ENCODE measurements at places on chromosomes 12 and 14.

DNA sequence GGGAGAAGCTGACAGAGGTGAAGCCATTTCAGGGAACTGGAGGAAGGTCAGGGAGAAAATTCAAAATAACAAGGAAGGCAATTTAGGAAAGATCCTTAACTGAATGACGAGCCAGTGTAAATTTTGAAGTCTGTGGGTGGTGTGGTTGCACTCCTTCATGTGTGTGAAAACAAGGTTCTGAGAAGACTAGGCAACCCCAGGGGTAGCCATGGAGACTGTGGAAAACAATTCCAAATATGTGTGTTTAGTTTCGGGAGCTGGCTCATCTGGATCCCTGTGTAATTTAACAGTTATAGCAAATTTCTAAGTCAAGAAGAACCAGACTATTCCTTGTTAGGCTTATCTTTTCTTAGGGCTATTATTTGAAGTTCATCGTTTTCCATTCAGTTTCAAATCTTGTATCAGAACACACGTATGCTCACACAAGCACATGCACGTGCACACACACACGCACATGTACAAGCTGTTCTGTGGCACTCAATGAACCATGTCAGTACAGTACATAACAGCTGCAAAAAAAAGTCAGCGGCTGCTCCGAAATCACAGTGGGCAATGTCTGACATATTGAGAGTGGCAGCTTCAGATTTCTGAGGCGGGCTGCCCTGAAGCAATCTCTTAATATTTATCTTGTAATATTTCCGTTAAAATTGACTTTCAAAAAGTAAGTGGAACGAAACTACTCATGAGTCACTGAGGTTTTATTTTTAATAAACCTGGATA lies 411.2 kb downstream of the AEBP2 start:
- DNase-seq = no peak

DNA sequence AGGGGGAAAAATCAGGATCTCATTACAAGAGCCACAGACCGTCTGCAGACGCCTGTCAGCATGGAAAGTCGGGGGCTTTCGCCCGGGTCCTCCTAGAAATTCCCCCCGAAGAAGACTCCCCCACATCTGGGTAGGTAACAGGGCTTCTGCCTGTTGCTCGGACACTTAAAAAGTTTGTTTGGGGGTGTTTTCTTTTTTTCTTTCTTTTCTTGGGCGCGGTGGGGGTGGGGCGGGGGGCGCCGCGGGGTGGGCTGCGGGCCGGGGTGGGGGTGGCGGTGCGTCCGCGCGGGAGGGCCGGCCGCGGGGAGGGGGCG lies 358 bp downstream of the ELK3 start:
- DNase-seq = no peak

GRCh38 chr12:92582893-92583292 lies 119.9 kb upstream of the PLEKHG7 start:
- no peak for DNase-seq

DNA sequence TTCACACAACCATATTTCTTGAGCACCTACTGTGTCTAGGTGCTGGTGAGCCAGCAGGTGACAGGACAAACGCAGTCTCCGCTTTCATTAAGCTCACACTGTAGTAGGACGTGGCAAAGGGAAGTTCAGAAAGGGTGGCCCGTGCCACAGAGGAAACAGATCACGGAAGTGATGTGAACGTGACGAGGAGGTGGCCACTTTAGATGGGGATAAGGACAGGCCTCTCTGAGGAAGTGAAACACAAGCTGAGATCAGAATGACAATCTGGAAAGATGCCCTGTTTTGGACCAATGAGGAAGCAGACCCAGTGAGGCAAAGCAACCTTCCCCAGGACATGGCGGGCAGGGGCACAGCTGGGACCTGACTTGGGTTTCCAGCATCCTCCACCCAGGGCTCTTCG lies 127.4 kb upstream of the PRMT8 start:
- no peak for DNase-seq

DNA sequence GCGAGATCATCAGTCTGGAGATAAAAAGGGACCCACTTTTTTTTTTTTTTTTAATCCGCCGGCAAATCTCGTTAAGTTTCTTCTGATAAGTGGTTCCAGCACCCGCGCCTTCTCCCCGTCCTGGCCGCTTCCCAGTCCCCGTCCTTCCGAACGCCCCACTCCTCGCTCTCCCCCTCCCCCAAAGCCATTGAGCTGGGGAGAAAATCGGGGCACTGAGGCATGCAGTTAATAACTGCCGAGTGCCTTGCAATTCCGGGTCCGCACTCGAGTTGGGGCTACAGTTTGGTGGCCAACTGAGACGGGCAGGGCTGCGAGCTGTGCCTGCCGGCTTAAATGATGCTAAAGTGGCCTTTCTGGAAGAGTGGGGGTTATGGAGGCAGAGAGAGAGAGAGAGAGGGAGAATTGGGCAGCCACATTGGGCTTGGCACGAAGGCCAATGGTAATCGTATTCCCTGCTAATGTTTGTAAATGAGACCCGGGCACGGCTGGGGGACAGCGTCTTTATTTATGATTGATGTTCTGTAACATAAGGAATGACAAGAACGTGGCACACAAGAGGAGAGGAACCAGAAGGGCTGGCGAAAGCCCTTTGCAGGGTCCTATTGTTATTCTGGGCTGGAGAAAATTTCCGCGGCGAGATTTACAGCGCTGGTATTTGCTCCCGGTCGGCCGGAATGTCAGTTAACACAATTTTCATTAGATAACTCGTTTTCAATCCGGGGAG lies 115.4 kb upstream of the MYL2 start:
- no peak for DNase-seq

DNA sequence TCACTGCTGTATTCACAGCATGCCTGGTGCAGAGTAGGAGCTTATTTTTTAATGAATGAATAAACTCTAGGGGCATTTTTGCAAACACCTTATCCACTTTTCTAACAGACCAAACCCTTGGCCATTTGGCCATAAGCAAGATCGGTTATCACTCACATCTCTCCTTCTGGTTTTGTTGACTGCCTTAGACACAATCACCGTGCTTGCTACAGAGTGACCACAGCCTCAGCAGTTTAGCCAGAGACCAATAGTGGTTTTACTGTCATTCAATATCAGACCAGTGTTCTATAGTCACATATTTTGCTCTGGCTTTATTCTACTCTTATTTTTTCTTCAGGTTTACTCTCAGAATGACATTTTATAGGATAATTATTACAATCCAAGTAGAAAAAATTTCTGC lies 2.2 kb downstream of the KLRB1 start:
- no peak for DNase-seq

DNA sequence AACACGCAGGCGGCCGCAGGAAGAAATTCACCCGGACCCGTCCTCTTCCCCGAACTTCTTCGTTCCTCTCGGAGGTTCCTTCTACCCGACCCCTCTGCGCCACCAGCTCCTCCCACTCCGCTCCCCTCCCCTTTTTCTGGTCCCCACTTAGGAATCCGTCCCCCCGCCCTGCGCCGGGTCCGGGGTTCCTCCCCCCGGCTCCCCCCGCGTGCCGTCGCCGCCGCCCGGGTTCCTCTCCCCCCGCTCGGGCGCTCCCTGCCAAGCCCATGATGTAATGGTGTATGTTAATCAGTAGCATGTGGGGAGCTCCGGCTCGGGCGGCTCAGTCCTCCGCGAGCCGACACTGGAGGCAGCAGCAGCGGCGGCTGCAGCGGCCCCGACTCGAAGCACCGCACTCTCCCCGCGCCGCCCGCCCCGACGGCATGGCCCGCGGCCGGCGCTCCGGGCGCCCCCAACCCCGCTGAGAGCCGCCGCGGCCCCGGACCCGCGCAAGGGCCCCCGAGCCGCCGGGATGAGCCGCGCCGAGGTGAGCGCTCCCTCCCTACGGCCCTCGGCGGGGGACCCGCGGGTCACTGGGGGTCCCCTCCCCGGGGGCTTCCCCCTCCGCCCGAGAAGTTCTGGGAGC lies 1.0 kb upstream of the SAMD4A start:
- peak; percentile 83 for DNase-seq

DNA sequence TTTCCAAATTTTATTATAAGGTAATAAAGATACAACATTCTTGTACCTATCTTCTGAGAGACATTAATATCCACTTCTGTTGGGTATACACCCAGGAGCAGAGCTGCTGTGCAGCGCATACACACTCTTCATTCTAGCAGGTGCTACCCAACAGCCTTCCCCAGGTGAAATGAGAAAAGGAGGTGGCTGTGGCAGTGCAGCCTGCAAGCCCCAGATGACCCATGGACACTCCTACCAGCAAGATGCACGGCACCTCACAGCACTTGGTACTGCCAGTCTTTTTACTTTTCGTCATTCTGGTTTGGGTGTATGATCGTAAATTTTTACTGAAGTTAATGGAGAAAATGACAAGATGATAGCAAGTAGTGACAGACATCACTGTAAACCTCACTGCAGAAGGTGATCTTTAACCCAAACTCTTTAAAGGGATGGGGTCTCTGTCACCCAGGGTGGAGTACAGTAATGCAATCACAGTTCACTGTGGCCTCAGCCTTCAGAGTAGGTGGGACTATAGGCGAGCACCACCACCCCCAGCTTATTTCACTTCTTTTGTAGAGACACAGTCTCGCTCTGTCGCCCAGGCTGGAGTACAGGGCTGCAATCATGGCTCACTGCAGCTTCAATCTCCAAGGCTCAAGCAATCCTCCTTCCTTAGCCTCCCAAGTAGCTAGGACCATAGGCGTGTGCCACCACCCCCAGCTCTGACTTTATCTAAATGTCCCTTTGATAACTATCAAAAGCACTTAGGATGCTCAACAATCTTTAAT lies 26.5 kb downstream of the VPS37B start:
- no peak for DNase-seq

- no peak for DNase-seq
These were observed 84.6 kb upstream of the MAX start for GRCh38 chr14:65186951-65187350.

- no peak for DNase-seq
These were observed 190.8 kb upstream of the C14orf180 start for GRCh38 chr14:104388541-104389325.

DNA sequence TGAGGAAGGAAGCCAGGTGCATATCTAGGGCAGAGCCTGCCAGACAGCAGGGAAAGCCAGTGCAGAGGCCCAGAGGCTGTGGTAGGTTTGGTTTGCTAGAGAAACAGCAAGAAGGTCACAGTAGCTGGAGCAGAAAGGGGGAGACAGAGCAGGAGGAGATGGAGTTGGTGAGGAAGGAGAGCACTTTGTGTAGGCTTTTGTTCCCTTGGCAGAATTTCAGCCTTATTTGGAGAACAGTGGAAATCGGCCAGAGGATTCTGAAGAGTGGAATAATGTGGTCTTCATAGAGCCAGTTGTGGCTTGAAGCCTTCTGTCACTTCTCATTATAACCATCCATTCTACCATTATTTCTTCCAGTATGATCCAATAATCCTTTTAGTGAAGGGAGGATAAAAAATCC lies 212.9 kb upstream of the FAR2 start:
- no peak for DNase-seq

DNA sequence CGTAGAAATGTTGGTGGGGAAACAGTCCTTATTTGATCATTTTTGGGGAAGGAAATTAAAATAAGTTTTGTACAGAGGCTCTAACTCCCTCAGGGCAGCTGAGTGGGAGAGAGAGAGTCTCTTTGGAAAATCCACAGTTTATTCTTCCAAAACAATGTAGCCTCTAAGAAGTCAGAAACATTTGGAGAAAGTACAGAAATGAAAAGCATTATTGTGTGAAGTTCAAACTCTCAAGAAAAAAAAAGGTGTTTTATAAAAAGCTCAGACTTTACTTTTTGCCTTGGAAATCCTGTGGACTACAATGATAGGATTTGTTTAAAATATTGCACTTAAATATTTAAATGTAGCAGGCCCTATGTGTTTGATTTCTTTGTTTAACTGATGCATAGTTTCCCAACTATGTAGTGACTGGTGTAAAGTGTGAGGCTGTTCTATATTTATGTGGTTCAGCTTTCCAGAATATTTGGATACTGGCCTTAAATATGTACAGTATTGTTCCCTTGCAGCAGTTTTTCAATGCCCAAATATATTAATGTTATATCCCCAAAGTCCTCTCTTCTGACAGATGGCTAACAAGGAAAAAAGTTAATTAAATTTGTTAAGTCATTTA lies 82.0 kb upstream of the OTOGL start:
- DNase-seq = no peak

GRCh38 chr12:13973996-13974395 lies 7.4 kb downstream of the GRIN2B start:
- DNase-seq = no peak

- DNase-seq = no peak
These were observed 1.5 kb upstream of the NRL start for GRCh38 chr14:24116128-24116814.

DNA sequence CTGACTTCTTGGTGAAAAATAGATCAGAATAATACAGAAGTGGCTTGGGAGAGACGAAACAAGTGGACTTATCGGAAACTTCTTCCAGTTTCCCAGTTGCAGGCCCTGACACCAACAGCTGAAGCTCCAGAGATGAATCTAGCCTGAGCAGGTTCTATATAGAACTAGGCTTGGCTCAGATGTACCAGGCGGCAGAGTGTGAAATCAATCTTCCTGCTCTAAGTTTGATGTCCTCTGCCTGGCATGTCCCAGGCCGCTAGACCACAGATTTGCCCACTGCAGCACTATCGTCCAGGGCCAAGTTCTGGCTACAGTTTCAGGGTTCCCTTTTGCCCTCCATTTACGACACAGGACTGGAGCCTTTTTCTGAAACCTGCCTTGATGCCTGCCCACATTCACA lies 91.3 kb upstream of the PLEKHA5 start:
- no peak for DNase-seq

- DNase-seq = no peak
These were observed 21.7 kb downstream of the CBX5 start for GRCh38 chr12:54258201-54258681.

DNA sequence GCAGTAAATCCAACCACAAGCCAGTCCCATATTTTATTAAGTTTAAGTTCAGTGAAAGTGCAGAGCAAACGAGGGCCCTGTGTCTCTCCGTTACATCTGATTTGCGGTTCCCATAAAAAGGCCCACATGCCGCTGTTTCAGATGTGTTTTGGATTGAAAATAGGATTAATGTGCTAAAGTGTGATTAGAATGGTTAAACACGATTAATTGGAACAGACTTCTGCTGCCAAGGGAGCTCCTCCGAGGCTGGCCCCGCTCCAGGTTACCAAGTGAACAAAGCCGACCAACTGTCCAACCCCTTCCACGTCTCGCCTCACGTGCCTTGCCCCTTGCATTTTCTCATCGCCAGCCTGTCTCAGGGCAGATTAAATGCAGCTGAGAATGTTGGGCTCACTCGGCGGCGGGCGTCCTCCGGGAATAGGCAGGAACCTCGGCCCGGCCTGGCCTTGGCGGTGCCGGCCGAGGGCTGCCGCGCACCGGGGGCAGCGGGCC lies 166.5 kb upstream of the GSC start:
- no peak for DNase-seq

GRCh38 chr12:69648476-69648875 lies 37.8 kb upstream of the LRRC10 start:
- peak; percentile 57 for DNase-seq

- DNase-seq = no peak
These were observed 16.1 kb upstream of the KIF21A start for GRCh38 chr12:39459027-39459434.

- DNase-seq = no peak
These were observed 185.8 kb downstream of the SLC15A4 start for GRCh38 chr12:128637642-128638606.

DNA sequence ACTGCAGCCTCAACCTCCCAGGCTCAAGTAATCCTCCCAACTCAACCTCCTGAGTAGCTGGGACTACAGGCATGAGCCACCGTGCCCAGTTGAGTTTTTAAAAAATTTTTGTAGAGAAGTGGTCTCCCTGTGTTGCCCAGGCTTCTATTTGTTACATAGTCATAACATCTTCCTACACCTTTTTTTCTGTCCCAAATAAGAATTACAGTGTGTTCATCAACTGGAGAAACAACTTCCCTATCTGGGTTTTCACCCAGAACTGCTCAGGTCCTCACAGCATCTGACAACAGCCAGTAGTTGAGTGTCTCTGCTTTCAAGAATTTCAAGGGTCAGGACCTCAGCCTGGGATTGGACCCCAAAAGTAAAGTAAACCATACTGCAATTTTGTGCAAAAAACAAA lies 235.2 kb upstream of the AMIGO2 start:
- DNase-seq = no peak
